ENCODE measurements at places on chromosomes 5 and 9.

GRCh38 chr5:134084570-134084969, 29.9 kb upstream of the TCF7 start:
- DNase-seq = no peak

- DNase-seq = no peak
Measured at GRCh38 chr5:169702693-169703481, 65.8 kb downstream of the DOCK2 start.

- DNase-seq = no peak
Measured at GRCh38 chr5:136720674-136721073, 355.3 kb upstream of the TRPC7 start.

GRCh38 chr5:2047341-2047927, 164.7 kb upstream of the IRX4 start:
- DNase-seq = no peak

DNA sequence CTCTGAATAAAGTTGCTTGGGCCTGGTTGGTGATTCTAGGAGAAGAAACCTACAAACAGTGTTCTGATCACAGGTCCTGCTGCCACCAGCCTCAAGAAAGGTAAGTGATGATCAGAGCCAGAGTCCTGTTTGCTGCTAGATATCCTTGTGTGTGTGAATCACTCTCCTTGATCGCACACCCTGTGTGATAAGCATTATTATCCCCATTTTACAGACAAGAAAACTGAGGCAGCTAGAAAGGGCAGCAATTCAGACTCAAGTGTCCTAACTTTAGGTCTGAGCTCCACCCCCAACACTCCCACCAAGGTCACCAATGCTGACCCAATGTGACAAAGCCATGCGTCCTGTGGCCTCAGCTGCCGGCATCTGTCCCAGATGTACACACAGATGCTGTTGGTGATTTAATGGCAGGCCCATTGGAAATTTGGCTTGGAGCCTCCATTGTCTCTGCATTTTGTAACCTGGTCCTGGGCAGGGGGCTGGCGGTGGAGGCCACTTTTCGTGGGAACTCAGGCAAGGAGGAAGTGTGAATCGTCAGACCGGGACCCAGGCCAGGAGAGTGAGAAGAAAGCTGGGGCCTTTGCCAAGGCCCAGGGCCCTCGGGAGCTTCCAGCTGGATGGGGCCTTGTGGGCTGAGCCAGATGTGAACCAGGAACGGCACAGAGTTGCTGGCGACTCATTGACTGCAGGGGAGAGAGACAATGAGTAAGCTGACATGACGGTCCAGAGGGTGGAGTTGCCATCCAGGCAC, 29.8 kb upstream of the GGTA1 start:
- peak; percentile 77 for DNase-seq

GRCh38 chr9:70553707-70554673, 139.5 kb upstream of the KLF9 start:
- DNase-seq = no peak

DNA sequence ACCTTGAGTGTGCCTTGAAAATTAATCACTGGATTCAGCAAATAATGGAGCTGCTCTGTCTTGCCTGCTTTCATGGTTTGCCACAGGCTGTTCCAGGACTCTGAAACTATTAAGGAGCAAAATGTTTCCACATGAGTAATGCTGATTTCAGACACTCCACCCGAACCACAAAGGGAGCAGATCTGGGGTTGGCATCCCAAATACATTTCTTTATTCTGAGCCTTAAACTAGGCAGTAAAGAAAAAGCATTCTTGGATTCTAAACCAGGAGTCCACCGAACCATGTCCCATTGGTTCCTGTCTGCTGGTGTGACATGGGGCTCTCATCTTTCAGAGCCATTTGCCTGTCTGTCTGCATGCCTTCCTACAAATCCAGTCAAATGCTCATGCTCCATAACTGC, 10.1 kb upstream of the C1QTNF3 start:
- DNase-seq = no peak

- no peak for DNase-seq
Measured at GRCh38 chr9:135929656-135930445, 22.5 kb upstream of the CAMSAP1 start.

DNA sequence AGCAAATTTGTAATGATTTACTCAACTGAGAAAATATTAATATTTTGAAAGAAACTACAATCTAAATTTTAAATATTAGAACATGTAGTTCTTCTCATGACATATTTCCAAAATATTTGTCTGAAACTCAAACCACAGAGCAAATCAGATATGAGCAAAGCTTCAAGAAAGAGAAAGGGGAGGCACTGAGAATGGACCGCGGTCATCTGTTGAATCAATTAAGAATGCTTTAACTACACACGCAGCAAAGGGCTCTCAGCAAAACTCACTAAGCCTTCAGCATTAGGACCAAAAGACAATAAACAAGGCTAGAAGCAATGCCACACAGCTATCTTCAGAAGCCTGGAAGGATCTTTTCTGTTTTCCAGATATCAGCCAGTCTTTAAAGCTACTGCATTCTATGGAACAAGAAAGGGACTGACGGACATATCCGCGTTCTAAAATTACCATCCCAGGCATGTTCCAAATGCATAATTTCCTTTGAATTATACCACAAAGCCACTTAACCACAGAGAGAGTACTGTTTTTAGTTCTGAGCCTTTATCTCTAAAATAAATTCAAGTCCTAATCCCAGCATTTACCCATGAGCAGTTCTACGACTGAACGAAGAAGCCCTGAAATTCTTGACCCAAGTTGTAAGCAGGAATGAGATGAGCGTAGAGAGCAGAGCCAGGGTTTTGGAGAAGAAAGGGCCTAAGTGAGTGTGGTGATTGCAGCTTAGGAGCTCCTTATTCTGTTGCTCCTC, 513.5 kb downstream of the AGTPBP1 start:
- no peak for DNase-seq

GRCh38 chr5:125541085-125541484, 794.6 kb upstream of the ZNF608 start:
- DNase-seq = no peak

DNA sequence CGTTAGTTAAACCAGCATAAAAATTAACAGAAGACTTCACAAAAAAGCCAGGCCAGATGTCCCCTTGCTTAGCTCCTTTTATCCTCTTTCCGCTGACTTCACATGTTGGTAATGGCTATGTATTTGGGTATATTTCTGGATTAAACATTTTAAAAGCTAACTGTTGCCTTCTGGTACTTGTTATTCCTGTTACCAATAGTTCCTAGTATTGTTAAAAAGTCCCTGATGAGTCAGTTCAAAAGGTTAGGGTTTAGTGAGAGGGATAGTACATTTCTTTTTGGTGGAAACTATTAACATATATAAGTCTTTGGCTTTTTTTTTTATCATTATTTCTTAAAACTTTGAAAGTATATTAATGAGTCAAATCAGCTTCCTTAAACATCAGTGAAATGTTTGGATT, 103.2 kb upstream of the ELL2 start:
- DNase-seq = no peak

DNA sequence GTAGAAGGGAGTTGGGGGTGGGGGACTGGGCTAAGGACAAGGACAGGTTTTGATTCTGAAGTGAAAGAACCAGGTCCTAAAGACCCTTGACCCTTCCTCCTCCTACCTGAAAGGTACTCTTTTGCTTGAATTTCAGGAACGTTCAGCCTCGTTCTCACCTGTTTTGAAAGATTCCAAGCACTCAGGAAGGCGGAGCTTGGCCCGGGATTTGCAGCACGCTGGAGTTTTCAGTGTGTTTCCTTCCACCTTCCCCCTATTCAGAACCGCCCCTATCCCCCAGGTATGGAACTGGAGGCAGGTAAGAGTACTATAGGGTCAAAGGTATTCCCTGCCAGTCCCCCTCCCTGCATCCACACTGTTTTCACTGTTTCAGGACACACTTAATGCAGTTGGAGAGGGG, 7.1 kb downstream of the EGR1 start:
- no peak for DNase-seq

DNA sequence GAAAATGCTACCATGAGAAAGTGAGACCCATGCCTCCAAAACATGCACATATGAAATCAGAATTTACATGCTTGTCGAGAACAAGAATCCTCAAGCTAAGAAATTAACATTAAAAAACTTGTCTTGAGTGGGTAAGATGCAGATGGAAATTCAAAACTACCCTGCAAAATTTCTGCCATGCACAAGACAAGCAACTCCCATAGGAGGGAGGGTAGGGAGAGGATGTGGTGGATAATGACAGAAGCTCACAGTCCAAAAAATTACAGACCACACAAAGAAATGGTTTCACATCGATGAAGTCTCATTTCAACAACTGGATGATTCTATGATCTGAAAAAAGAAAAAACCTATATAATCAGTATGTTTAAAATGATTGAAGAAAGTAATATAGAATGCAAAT, 319.9 kb upstream of the PTGER4 start:
- no peak for DNase-seq

DNA sequence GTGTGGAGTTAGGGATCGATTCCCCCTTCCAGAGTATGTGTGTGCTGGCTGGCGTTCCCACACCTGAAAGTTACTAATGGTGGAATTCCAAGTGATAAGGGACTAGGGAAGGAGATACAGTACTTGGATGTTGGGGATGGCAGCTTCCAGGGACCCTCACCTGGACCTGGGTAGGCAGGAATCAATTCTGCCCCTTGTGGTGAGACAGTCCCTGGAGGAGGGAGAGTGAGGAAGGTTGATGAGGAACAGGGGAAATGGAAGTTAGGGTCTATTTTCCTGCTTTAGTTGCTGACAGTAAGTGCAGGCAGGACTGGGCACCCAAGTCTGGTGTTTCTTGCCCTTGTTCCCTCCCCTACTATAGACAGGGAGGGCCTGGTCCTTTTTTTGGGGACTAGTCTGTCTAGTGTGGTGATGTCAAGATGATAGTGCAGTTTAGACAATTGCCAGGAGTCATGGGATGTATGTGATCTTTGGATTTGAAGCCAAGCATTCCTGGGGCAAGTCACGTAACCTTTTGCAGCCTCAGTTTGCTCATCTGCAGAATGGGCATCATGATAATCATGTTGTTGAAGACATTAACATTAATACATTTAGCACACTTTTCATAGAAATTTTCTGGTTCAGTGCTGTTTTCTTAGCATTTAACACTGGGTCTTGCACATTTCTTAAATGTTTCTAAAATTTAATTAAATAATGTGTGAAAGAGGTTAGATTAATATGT, 51.7 kb downstream of the DAB2IP start:
- no peak for DNase-seq

- DNase-seq = no peak
Measured at GRCh38 chr5:133324926-133325325, 273.1 kb downstream of the HSPA4 start.

GRCh38 chr5:115875447-115875846, 33.7 kb downstream of the AP3S1 start:
- no peak for DNase-seq

- DNase-seq = no peak
Measured at GRCh38 chr5:11656916-11657315, 247.3 kb downstream of the CTNND2 start.

GRCh38 chr9:115517335-115518075, 399.5 kb upstream of the TNC start:
- no peak for DNase-seq

DNA sequence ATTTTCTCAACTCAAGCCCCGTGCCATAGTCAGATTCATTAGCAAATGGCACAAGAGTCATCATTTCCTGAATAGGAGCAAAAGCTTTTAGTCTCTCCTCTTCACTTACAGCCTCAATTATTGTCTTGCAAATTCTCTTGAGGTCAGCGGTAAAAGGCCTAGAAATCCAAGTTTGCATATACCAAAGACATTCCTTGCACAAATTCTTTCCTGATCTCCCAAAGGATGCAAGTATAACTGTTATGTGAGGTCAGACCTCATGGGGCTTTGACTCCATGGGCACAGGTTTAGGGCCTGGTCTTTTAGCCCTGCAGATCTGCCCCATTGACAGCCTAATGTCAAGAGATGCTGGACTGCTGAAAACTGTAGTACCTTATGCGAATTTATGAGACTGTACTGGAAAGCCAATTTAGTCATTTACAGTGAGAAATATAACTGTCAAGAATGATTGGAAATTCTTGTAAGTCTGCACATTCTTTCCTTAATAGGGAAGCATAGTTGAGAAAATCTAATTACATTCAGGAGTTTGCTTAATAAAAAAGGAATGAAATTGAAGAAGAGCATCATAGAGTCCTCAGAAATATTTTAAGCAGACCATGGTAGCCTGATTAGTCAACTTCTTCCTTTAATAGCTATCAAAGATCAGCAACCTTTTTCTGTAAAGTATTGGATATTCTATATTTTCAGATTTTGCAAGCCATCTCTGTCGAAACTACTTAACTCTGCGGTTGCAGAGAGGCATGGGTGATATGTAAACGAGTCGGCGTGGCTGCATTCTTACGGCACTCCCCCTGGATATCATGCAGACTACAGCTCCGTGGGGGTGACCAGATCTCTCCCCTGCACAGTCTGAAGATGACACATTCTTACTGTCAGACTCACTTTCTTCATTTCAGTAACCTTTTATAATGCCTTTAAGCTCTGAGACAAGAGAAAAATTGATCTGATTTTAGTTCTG, 45.2 kb downstream of the GCNT4 start:
- DNase-seq = no peak

Data from dorsolateral prefrontal cortex (tissue), 122 donors.